Activated T-cell treated with anti-CD3 and anti-CD28 coated beads, Interleukin-2, amount 50 U/mL, for 4 hours (primary cell): ENCODE measurements at places on chromosomes 2 and 18.

DNA sequence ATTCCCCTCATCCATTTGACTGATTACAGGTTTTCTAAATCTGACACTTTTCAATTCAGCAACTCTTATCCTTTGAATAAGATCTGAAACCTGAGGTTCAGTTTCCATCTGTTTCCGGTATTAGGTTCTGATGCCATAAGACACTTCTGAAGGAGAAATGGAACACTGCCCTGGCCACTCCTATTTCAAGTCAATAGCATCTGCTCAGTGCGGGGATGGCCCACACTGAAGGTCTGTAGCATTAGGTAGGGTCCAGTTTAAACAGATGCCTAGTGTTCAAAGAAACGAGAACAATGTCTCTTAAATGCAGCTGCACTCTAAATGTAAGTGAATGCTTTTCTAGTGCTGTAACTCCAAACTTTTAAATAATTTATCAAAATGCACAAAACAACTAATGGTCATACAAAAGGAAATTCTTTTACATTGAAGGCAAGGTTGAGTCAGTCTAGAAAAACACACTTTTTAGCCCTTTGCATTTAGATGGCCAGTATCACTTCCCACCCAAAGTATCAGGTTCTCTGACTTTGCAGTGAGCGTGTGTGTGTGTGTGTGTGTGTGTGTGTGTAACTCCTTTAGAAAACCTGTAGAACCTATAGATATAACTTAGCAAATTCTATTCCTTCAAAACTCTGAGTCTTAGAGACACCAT, 78.2 kb downstream of the STK39 start:
- no peak for DNase-seq

DNA sequence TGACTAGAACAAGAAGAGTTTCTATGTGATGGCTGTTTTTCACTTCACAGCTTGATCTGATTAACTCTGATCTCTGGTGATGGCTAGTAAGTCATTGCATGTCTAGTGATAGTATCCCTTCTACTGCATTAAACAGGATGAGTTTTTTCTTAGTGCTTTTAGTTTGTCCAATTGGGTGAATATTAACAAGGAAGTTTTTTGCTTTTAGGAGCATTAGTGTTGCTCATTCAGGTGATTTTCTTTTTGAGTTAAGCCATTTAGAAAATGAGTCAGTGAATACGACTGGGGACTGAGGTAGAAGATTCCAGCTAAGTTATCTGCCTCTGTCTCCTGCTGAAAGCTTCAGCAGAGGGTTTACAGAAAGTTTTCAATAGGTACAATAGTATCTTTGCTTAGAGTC, 306.7 kb downstream of the PIK3C3 start:
- DNase-seq: no peak

DNA sequence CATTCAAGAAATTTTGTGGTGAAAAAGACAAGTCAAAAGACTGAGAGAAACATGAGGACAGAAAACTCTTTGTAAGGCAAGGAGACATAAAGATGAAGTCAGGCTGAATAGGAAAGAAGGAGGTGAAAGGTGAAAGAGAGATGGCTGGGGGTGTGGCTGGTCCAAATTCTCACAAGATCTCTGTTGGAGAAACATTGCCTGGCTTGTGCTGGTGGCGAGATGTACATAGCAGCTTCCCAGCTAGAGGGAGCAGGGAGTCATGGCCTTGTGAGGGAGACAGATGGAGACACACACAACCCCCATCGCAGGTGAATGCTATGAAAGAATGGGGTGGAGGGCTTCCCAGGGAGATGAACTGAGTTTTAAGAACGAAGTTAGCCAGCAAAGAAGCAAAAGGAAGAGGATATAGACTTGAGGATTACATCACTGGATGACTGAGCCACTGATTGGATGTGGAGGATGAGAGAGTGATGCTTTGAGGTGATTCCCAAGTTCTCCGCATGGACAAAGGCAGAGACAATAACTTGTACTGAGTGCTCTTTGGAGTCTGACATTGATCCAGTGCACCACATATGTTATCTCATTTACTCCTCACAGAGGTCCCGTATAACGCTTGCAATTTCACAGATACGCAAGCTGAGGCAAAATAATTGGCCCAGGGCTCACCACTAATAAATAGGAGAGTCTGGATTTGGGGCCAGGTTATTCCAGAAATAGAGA, 3.7 kb upstream of the EMX1 start:
- no peak for DNase-seq

DNA sequence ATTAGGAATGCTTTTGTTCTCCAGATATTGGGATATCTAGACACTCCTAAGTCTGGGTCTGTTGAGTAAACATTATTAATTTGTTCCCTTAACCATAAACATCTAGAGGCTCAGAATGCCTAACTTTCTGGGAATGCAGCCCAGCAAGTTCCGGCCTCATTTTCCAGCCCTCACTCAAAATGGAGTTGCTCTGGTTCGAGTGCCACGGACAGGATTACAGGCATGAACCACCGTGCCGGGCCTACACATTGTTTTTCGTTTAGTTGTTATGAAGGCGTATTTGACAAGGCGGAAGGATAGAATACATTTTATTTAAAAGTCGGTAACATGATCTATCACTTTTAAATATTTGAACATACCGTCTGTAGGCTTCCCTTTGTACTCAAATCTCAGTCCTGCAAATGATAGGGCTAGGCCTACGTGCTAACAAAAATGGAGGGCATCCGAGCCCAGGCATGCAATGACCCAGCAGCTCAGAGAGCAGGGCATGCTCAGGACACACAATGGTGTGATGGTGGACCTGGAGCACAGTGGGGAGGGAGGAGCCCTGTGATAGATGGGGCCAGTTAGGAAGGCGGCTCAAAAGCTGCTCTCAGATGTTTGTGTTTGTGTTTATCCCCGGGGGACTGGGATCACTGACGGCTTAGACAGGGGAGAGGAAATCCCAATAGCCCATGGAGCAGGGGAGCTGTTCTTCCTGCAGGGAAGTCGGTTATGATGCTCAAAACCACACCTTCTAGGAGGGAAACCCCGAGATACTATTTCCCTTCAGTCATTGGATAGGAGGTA, 2.9 kb upstream of the SCYGR1 start:
- DNase-seq: no peak

- no peak for DNase-seq
Measured at GRCh38 chr2:191318729-191319078, 73.5 kb downstream of the MYO1B start.

- DNase-seq: no peak
Measured at GRCh38 chr18:5444847-5445246, 99.0 kb downstream of the EPB41L3 start.

GRCh38 chr2:211248841-211249240, 692.4 kb downstream of the CPS1 start:
- no peak for DNase-seq

GRCh38 chr2:239075918-239076758, 228.3 kb downstream of the TWIST2 start:
- DNase-seq: no peak

DNA sequence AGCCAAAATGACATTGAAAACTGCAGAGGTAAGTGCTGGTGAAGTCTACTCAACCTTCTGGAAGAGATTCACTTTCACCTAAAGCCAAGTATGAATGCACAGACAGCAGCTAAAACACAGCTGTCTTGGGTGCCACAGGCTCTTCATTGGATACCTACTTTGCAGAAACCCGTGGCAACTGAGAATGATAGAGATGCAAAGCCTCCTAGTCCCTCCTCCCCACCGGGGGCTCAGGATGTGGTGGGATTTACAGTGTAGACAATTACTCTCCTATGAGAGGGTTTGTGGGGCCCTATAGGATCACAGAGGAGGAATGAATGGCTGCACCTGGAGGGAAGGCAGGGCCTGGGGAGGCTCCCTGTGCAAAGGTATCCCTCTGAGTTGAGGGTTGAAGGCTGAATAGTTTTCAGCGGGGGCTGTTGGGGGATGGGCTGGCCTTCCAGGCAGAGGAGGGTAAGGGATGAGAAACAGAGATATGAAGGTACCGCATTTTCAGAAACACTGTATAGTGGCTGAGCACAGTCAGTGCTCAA, 131.6 kb downstream of the RNF144A start:
- no peak for DNase-seq

- no peak for DNase-seq
Measured at GRCh38 chr2:219638217-219638947, 11.0 kb downstream of the SLC4A3 start.

GRCh38 chr2:232955856-232956255, 57.2 kb downstream of the NGEF start:
- DNase-seq: no peak

DNA sequence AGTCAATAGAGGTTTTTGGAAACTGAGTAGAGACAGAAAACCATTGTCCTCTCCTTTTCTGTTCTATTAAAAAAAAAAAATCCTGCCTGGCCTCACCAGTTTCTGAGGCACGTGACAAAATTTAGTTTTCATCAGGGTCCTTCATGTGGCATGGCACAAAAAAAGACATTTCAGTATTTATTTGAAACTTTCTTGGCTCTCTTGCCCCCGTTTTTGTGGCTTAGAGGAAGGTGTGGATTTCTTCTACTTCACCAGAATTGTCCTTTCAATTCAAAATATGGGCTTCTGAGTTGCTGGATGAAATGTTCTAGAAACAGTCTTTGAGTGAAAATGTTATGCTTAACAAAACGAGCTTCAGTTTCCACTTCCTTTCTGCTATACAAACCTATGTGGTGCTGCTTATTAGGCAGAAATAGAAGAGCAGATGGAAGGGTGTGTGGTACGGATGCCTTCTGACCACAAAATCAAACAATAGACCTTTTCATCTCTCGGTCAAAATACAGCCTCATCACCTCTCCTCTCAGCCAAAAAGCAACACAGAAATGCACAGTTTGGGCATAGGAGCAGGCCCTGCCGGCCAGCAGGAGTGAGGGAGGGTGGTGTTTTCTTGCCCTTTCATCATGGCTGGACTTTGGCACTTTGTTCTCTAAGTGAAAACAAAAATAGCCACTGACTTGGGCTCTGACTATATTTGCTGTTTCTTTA, 89.2 kb downstream of the SH3RF3 start:
- no peak for DNase-seq

DNA sequence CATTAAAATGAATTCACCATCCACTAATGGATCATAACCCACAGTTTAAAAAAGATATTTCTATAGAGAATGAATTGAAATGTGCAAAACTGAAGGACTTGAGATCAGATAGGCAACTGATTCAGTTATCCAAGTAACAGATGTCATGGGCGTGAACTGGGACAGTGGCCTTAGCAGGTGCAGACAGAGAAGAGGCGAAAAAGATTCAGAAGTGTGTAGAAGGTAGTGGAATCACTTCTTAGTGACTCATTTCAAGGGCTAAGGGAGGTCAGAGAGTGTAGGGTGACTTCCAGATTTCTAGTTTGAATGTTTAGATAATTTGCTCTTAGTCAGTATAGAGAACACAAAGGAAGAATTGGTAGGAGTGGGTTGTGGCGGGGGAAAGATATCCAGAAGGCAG, 79.7 kb downstream of the EHBP1 start:
- no peak for DNase-seq

- no peak for DNase-seq
Measured at GRCh38 chr2:76295762-76296161, 585.0 kb upstream of the GCFC2 start.

- no peak for DNase-seq
Measured at GRCh38 chr18:1292167-1292566, 387.5 kb downstream of the ADCYAP1 start.

DNA sequence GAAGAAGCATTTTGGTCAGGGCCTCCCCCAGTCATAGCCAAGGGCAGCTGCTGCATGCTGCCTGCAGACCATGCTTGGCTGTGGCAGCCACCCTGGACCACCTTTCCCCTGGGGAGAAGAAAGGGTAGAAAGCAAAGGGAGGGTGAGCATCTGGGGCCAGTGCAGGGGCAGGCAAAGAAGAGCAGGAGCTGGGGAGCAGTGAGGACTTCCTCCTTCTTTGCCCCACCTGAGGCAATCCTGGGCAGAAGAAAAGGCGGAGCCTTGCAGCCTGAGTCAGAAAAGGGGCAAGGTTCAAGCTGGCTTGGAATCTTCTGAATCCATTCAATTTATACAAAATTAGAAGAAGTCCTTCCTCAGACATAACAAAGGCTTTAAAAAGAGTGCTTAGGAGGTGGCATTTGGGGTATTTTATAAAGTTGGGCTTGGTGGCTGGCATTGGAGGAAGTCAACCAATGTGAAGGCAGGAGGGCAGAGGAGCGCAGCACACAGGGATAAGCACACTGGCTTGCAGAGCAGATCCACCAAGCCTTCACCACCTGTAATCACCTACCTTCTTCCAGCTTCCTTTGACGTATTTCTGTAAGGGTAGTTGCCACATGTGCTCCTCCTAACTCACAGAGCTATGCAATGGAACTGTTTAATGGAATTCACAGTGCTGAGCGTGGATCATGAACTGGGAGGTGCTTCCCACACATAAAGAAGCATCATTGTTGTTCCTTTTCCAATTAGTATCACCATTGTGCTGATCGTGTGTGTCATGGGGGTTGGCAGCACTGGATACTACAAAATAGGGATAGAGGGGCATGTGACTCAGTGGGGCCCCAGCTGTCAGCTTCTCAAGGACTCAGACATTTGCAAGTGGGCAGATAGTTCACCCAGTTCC, 154.4 kb upstream of the EPAS1 start:
- DNase-seq: no peak

DNA sequence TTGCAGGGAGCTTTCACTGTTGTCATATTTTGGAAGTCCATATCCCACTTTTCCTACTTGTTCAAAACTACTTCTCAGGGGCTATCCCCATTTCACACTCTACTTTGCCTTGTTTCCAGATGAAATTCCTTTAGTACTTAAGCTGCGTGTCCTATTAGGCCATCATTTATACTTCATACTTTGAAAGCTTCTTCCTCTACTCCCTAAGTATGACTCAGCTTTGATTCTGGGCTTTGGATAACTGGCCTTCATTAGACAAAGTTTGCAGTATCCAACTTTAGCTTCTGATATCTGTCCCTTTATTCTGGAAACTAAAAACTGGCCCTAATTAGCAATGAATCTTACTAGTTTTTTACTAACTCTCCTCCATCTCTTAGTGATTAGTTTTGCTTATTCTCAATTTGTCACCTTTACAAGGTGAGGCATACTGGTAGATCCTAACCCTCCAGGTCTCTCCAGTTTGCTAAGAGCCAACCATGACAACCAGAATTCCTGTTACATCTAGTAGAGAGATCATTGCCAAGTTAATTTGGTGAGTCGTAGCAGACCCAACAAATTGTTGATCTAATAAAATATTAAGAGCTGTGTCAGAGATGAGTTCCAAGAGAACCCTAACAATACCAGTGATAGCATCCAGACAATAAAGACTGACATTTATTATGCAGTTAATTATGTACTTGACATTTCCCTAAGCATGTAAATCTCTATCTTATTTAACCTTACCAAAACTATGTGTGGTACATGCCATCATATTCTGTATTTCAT, 31.2 kb upstream of the ITGAV start:
- no peak for DNase-seq

- DNase-seq: no peak
Measured at GRCh38 chr2:175147186-175147585, 20.8 kb downstream of the ATF2 start.

GRCh38 chr2:239296020-239296932, 104.5 kb downstream of the HDAC4 start:
- DNase-seq: no peak

GRCh38 chr18:13103366-13103765, 112.2 kb downstream of the CEP192 start:
- no peak for DNase-seq

DNA sequence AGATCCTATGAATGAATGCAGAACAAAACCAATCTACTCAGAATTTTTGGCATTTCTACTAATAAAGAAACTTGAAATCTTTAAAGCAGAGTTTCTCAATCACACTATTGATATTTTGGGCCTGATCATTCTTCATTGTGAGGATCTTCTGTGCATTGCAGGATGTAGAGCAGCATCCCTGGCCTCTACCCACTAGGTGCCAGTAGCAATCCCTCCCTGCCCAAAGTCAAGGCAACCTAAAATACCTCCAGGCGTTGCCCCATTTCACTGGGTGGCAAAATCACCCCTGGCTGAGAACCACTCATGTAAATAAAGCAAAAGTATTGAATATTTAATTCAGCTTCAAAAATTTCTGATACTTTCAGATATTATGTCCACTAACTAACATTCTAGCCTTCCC, 213.0 kb downstream of the SP3 start:
- DNase-seq: no peak
